CD4-positive, alpha-beta T cell treated with Interleukin-12 subunit alpha and Interleukin-12 subunit beta, for 1 hour (primary cell): ENCODE measurements at places on chromosomes 3 and 15.

DNA sequence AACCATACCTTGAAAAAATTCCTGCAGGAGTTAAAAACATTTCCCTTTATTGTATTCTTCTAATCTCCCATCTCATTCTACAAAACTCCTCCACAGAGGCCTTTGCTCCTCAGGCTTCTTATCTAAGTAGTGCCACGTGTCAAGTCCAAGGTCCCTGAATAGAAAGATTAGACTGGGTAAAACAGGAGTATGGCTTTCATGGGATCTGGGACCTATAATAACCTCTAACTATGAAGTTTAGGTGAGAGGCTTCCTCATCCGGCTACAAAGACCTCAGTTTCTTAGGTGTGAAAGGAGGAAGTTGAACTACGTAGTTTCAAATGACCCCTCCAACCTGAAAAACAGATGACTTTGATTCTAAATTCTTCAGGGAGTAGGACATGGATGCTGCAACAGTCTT, 20.0 kb downstream of the GPR15 start:
- no peak for DNase-seq

- no peak for DNase-seq
Observed at GRCh38 chr15:32674681-32675080, 33.2 kb downstream of the SCG5 start.

GRCh38 chr3:170564664-170565063, 21.2 kb downstream of the SLC7A14 start:
- no peak for DNase-seq

DNA sequence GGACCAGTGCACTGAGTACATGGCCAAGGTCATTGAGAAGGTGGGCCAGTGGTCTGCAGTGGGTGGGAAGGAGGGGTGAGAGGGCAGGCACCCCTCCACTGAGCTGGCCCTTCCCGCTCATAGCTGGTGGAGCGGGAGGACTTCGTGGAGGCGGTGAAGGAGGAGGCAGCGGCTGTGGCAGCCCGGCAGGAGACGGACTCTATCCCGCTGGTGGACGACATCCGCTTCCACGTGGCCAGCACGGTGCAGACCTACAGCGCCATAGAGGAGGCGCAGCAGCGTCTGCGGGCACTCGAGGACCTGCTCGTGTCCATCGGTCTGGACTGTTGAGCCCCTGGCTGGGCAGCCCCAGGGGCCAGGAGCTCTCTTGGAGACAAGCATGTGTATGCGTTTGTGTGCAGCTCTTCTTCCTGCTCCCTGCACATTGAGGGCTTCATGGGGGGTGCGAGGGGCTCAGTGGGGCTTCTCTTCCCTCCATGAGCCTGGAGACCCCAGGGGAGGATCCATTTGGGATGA, 7.5 kb downstream of the ABTB1 start:
- DNase-seq, result no peak

GRCh38 chr3:180322829-180323228, 279.1 kb upstream of the TTC14 start:
- no peak for DNase-seq

DNA sequence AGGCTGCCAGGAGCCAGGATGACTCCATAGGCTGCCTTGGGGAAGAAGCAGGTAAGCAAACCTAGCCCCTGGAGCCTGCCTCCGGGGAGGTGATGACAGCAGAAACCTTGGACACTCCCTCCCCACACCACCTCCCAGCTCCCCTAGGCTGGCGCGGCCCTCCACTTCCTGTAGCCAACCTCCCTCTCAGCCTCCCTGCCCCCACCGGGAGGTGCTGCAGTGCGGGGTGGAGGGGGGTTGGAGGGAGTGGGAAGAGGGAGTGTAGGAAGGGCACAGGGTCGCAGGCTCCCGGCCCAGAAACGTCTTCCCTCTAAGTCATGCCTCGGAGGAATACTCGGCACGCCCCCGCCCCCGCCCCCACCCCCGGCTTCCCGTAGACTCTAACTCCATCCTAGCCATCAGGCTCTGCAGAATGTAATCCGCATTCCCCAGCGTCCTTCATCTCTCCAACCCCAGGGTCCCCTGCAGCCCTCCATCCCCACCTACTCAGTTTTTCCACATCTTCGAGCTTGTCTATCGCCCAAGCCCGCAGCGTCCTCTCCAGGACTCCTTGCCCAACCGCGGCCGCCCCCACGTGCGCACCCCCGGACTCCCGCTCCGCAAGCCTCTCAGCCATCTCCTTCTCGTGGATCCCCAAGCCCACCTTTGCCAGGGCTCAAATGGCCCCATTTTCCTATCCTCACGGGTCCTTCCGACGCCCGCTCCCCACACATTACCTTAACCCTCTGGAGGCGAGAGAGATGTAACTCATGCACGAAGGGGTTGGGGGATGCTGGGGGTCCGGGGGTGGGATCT, 528 bp downstream of the LPCAT4 start:
- DNase-seq, result peak; percentile 48

GRCh38 chr15:39685999-39686613, 96.5 kb downstream of the FSIP1 start:
- DNase-seq, result peak; percentile 57

DNA sequence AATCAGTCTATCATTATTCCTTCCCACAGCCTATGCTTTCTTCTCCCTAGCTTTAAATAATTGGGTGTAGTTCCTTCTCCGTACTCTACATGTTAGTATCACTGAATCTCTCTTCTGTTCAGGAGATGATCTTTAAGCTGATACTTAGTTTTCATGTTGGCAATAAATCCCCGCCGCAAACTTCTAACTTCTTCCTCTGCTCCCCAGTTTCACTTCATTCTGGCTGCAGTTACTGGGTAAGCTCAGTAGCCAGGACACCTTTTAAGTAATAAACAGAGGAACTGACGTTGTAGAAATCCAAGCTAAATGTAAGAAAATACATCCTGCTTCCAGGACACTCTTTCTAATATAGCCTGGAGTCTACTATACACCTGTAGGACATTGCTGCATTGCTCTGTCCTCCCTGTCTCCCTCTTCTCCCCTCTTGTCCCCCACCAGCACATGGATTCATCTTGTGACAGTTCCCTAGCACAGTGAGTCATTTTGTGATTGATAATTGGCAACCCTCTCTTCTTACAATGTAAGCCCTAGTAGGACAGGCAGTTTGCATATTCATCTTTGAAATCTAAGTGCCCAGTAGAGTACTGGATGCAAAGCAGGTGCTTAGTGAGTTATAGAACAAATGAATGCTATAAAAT, 598.2 kb downstream of the UNC13C start:
- DNase-seq, result no peak

- no peak for DNase-seq
Observed at GRCh38 chr3:138124706-138125355, 7.4 kb downstream of the A4GNT start.

DNA sequence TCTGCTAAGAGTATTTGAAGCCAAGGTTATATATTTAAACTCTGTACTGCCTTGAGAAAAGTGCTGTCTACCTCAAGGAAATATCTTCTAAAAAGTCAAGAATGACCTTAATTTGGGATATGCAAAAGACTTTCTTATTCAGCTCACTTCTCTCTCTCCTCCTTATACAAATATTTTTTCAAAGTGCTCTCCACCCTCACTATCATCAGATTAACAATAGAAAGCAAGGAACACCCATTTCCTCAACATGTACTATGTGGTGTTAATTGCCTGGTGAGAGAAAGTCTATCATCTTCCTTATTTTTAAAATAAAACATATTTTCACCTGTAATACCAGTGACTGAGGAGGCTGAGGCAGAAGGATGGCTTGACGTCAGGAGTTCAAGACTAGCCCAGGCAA, 44.4 kb upstream of the RSL24D1 start:
- no peak for DNase-seq

- no peak for DNase-seq
Observed at GRCh38 chr15:65305776-65306175, 1.3 kb downstream of the RNU5B-1 start.

DNA sequence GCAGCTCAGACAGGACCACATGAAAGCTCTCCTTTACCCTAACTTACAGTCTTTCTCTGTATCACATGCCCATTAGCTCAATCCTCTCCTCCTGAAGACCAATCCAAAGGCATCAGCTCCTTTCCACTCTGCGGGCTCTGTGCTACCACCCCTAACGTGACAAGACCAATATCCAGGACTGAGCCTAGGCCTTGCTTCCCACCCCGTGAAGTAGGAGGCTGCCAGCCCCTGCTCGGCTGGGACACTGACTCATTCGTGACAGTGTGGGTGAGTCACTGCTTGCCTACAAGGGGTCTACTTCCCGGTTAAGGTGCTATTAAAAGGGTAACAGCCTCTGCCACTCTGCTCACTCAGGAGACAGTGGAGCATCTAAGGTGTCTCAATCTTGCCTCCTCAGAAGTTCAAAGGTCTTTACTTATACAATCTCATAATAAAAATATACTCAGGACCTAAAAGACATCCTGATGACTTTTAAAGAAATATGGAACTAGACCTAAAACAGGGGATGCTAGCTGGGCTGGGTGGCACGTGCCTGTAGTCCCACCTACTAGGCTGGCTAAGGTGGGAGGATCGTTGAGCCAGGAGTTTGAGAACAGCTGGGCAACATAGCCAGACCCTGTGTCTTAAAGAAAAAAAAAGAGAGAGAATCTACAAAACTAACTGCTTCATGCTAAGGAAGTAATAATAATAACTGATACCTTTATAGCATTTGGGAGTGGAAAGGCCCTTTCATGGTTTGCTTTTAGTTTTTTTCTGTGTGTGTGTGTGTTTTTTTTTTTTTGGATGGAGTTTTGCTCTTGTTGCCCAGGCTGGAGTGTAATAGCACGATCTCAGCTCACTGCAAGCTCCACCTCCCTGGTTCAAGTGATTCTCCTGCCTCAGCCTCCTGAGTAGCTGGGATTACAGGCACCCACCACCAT, 55.0 kb downstream of the TMEM44 start:
- no peak for DNase-seq

- DNase-seq, result no peak
Observed at GRCh38 chr3:58048301-58048700, 40.1 kb downstream of the FLNB start.

GRCh38 chr3:123807820-123808219, 76.3 kb downstream of the MYLK start:
- no peak for DNase-seq

DNA sequence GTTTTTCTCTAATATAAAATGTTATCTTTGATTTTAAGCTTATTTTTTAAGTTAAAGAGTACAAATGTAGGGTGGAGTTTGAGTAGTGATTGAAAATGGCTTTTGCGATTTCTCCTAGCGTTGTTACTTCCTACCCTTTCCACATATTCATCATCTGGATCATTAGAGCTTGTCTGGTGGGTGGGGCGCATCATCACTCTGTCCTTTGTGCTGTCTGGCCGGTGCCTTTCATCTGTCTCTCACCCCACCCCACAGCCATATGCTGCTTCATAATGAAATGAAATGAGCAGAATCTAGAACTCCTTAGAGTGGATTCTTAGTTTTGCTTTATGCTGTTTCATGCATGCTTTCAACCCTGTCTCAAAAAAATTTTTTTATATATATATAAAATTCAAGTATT, 44.3 kb downstream of the ATP1B3 start:
- no peak for DNase-seq

GRCh38 chr3:172856795-172857742, 106.5 kb downstream of the ECT2 start:
- no peak for DNase-seq

GRCh38 chr3:36969540-36970432, 23.1 kb downstream of the EPM2AIP1 start:
- DNase-seq, result peak; percentile 69

- no peak for DNase-seq
Observed at GRCh38 chr3:49780080-49780974, 6.0 kb downstream of the IP6K1 start.

GRCh38 chr3:64290161-64290560, 64.9 kb upstream of the PRICKLE2 start:
- no peak for DNase-seq

GRCh38 chr3:154060238-154061000, 60.8 kb upstream of the ARHGEF26 start:
- no peak for DNase-seq

DNA sequence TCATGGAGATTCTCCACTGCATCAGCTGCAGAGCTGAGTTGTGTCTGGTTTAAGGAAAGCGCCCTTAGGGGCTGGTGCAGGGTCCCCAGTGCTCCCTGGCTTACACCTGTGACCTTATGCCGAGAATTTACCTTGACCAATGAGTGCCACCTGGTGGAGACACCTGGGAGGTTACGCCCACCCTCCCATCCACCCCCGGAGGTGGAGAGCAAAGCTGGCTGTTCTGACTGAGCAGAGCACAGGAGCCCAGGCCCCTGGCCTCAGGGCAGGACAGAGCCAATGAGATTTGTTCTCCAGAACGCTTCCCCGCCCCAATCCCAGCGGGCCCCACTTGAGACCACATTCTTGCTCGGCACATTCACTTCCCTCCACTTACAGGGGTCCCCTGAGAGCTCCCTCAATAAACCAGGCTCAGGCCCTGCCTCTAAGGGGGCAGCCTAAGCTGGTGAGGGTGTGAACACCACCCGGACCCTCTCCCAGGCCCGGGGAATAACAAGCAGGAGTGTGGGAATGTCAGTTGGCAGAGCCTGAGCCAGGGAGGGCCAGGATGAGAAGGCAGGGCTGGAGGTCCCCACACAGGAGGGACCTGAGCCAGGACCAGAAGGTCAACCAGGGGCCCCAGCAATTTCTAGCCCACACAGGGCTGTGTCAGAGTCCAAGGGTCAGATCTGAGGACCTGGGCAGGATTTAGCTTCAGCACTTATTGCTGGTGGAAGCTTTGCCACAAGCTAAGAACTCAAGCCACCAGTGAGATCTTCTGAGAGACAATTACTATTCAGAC, 117.1 kb downstream of the TPRA1 start:
- no peak for DNase-seq

GRCh38 chr3:123067689-123068600, 1.1 kb downstream of the PDIA5 start:
- DNase-seq, result no peak

DNA sequence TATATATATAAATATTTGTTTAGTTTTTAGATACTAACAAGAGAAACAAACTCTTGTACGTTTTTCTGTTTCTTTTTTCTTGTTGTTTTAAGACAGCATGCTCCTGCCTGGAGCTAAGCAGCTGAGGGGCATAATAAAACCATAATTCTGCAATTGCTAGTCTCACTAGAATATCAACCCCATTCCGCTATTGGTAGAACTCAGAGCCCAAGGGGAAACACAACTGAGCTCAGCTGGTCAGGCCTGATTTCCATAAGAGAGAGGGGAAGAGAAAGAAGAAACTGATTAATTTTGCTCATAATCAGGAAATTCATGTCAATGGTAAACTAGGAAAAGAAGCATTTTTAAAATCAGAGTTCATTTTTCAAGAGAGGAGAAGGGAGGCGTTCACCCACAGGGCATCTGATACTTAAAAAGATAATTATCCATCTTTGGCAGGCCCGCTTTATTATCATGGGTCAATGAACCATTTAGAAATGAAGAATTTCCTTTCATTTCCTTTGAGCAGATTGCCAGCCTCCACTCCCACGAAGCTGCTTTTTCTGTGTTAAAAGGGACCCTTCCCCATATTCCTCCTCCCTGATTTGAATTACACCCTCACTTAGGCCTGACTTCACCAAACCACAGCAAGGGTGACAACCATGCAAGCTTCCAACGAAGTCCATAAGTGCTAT, 965.3 kb upstream of the CFAP20DC start:
- DNase-seq, result no peak

GRCh38 chr15:51240066-51240465, 98.3 kb downstream of the CYP19A1 start:
- DNase-seq, result no peak
